ENCODE measurements at places on chromosomes 4 and X. TPM values are rescaled to one million over a fixed set of nuclear protein-coding genes. Genes with fewer than 3 reads are reported as not detected.

The CYLC1 gene
- not detected for total RNA-seq

The TCEAL7 gene
- 5.2 TPM for total RNA-seq

The FAM53A gene
- 7.3 TPM for total RNA-seq

The SPATA18 gene
- total RNA-seq, result not detected

The TCP11X2 gene
- total RNA-seq, result not detected

The MXRA5 gene
- total RNA-seq, result 2.8 TPM

The UPF3B gene
- total RNA-seq, result 12.9 TPM

The VSIG1 gene
- 0.15 TPM for total RNA-seq

The DGKK gene
- total RNA-seq, result 0.05 TPM

The TMEM144 gene
- 3.3 TPM for total RNA-seq

The HPSE gene
- total RNA-seq, result 7.6 TPM

The RHOH gene
- total RNA-seq, result not detected

The ASB9 gene
- 16.0 TPM for total RNA-seq

The GABRE gene
- total RNA-seq, result 13.9 TPM

Data from M059J (cell line).